Hematopoietic multipotent progenitor cell treated with erythropoietin and hydrocortisone succinate and interleukin-3 and kit ligand, for 17 days (in vitro differentiated cells): ENCODE measurements at places on chromosomes 2 and 18.

DNA sequence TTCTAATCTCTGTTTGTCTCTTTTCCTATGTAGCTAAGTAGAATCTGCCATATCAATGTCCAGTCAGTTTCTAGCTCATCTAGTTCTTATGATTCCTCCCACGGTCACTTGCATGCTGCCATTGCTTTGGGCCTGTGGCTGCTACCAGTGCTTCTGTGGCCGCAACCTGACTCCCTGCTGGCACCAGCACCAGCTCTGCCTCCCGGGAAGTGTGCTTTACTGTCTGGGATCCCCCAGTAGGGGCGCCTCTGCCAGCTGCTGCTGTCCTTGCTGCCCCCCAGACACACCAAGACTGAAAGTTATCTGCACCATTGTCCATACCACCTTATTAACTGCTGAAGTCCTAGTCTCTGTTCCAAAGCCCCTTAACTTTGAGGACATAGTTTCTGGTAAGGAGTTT, 56.3 kb downstream of the RAPGEF4 start:
- no peak for DNase-seq

- DNase-seq: no peak
These were observed 38.0 kb downstream of the CYP1B1 start for GRCh38 chr2:38037757-38038621.

- no peak for DNase-seq
These were observed 82.2 kb upstream of the LTBP1 start for GRCh38 chr2:32864334-32865111.

GRCh38 chr2:11405599-11406266, 60.2 kb downstream of the E2F6 start:
- no peak for DNase-seq
